ENCODE measurements at places on chromosomes 12 and 14. TPM values are rescaled to one million over a fixed set of nuclear protein-coding genes. Genes with fewer than 3 reads are reported as not detected.

Gene SPIC
- not detected for total RNA-seq

Gene NOVA1
- 0.25 TPM for total RNA-seq

Gene CAPZA3
- not detected for total RNA-seq

Gene C12orf50
- total RNA-seq, result not detected

Gene TAS2R8
- not detected for total RNA-seq

Gene MDGA2
- total RNA-seq, result not detected

Gene NR4A1
- 139 TPM for total RNA-seq

Gene PZP
- total RNA-seq, result not detected

Gene KLRK1
- 0.75 TPM for total RNA-seq

Gene SLC39A5
- total RNA-seq, result 1.4 TPM

Gene TAS2R7
- not detected for total RNA-seq

Gene P2RX2
- total RNA-seq, result not detected

Gene ETFRF1
- 9.8 TPM for total RNA-seq

Gene RPL36AL
- total RNA-seq, result 278 TPM

Gene VPS37B
- total RNA-seq, result 11.5 TPM

Gene MUCL1
- not detected for total RNA-seq

Gene SPX
- 1.1 TPM for total RNA-seq

Gene HOTAIR
- total RNA-seq, result not detected

Gene PRH1
- total RNA-seq, result 17.2 TPM

Gene ADGRD1
- 7.7 TPM for total RNA-seq

Gene STAC3
- 6.1 TPM for total RNA-seq

Gene RNASE7
- not detected for total RNA-seq

Gene KRT7
- total RNA-seq, result 4.2 TPM

Gene AKAP5
- total RNA-seq, result 2.5 TPM

Gene FOXG1
- not detected for total RNA-seq

Gene FGF6
- total RNA-seq, result not detected

Gene NOS1
- total RNA-seq, result not detected

Gene C14orf132
- total RNA-seq, result 1.1 TPM

Gene KIF5A
- total RNA-seq, result 3.4 TPM

Gene ACTR6
- 42.1 TPM for total RNA-seq

Gene IL31
- total RNA-seq, result 54.3 TPM

Gene GALNT16
- total RNA-seq, result not detected

Gene TGFB3
- total RNA-seq, result 3.9 TPM

Gene NAV3
- total RNA-seq, result not detected

Gene KRT82
- not detected for total RNA-seq

Gene LMO3
- not detected for total RNA-seq

Gene SLC4A8
- total RNA-seq, result 1.6 TPM

Gene FRMD6
- total RNA-seq, result 11.6 TPM

Gene BLOC1S1
- total RNA-seq, result 72.3 TPM

Gene PTPRQ
- total RNA-seq, result not detected

Gene AQP5
- not detected for total RNA-seq

Gene PCNX4
- 46.3 TPM for total RNA-seq

Gene SLCO1B1
- total RNA-seq, result not detected

Gene CHGA
- total RNA-seq, result not detected

Gene LRP10
- total RNA-seq, result 38.9 TPM

Gene ACOT4
- 0.57 TPM for total RNA-seq

Gene IAPP
- total RNA-seq, result not detected

Gene GLS2
- total RNA-seq, result 1.5 TPM

Gene ALX1
- not detected for total RNA-seq

Gene OVCH1
- total RNA-seq, result not detected

All from activated T-helper 2 cell treated with anti-CD3 and anti-CD28 coated beads, Interferon-gamma antibody, Interleukin-2, Interleukin-4, amounts not matched to agents 10 μg/mL and 5 μg/mL and 100 μg/mL, durations not matched to agents 14 hours and 24 hours and 36 hours (primary cell).